ENCODE measurements at places on chromosomes 12 and 14. TPM values are rescaled to one million over a fixed set of nuclear protein-coding genes. Genes with fewer than 3 reads are reported as not detected.

KRT2 gene
- not detected for total RNA-seq

MFAP5 gene
- total RNA-seq = 15.8 TPM

RERG gene
- 1.6 TPM for total RNA-seq

FOXN4 gene
- total RNA-seq = not detected

CISTR gene
- not detected for total RNA-seq

HOXC6 gene
- total RNA-seq = 1.8 TPM

GPRC5A gene
- total RNA-seq = 28.7 TPM

SRGAP1 gene
- 28.9 TPM for total RNA-seq

MYO1A gene
- total RNA-seq = not detected

GLS2 gene
- 3.3 TPM for total RNA-seq

LTBP2 gene
- 81.5 TPM for total RNA-seq

LRCOL1 gene
- not detected for total RNA-seq

WNT5B gene
- total RNA-seq = 28.5 TPM

HOXC9 gene
- total RNA-seq = 15.5 TPM

MAP3K9 gene
- 12.0 TPM for total RNA-seq

GUCY2C gene
- total RNA-seq = not detected

MMAB gene
- total RNA-seq = 48.1 TPM

FICD gene
- 6.9 TPM for total RNA-seq

NTN4 gene
- total RNA-seq = 76.7 TPM

KRT6B gene
- total RNA-seq = not detected

VEZT gene
- total RNA-seq = 82.7 TPM

SLCO1A2 gene
- total RNA-seq = not detected

PLCZ1 gene
- not detected for total RNA-seq

ATF1 gene
- total RNA-seq = 17.3 TPM

EPS8 gene
- 19.2 TPM for total RNA-seq

GYS2 gene
- not detected for total RNA-seq

PRB3 gene
- total RNA-seq = not detected

HOXC13 gene
- total RNA-seq = not detected

KRT5 gene
- total RNA-seq = not detected

RNU4-1 gene
- not detected for total RNA-seq

DCAF5 gene
- total RNA-seq = 23.6 TPM

CACNA2D4 gene
- total RNA-seq = 3.2 TPM

TMEM106C gene
- 133 TPM for total RNA-seq

FAM186B gene
- 0.21 TPM for total RNA-seq

TAS2R42 gene
- total RNA-seq = not detected

LRRC10 gene
- total RNA-seq = not detected

DHRS1 gene
- total RNA-seq = 48.5 TPM

CRADD gene
- 19.1 TPM for total RNA-seq

LIN52 gene
- 8.3 TPM for total RNA-seq

ZNF664 gene
- total RNA-seq = 122 TPM

RNASE7 gene
- total RNA-seq = not detected

ACOT6 gene
- not detected for total RNA-seq

GPR135 gene
- total RNA-seq = 1.9 TPM

LAG3 gene
- total RNA-seq = not detected
